ENCODE measurements at places on chromosomes 6 and 20.

DNA sequence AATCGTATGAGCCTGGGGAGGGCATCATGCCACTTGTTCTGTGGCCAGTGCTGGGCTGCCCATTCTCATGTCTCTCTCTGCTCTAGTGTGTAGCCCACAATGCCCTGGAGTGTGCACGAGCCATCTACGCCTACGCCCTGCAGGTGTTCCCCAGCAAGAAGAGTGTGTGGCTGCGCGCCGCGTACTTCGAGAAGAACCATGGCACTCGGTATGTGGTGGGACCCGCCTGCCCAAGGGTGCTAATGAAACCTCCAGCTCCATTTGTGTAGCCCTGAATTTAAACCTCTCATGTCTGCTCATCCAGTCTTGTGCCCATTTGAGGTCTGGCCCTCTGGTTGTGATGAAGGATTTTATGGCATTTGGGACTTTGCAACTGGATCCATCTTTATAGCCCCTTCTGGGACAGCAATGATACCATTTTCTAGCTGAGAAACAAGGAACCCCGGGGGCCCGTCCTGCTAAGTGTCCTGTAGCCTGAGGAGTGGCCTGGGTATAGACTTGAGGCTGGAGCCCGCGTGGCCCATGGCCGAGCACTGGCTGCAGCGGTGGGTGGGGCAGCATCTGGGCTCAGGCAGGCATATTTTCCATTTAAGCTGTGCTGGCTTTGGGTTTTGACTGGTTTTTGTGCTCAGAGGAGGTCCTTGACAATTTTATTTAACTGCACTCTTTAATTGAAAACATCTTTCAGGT is 13.2 kb upstream of the C20orf204 start:
- no peak for DNase-seq

DNA sequence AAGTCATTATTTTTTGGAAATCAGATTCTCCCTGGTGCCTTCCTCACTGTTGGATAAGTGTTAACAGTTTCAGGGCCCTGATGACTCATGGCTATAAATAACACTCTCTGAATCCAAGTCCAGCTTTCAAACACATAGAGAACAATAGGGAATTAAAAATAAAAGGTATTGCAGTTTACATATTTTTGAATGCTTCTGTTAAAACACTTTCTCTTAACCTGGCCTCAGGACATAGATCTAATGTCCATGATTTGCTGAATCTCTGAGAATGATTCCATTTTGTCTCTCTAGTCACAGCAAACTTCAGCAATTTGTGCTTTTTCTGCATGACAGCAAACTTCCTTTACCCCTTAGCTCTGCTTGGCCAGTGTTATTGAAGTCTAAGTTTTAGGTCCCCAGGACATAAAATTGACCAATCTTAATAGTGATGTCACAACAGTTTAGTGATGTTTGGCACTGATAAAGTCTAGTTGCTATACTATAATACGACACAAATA is 1192.4 kb upstream of the CITED2 start:
- no peak for DNase-seq

GRCh38 chr6:135936606-135937005 is 85.1 kb downstream of the PDE7B start:
- no peak for DNase-seq

- no peak for DNase-seq
These were observed 56.0 kb downstream of the MDN1 start for GRCh38 chr6:89763550-89763949.

- DNase-seq: no peak
These were observed 148.5 kb downstream of the LY86 start for GRCh38 chr6:6736791-6737654.

DNA sequence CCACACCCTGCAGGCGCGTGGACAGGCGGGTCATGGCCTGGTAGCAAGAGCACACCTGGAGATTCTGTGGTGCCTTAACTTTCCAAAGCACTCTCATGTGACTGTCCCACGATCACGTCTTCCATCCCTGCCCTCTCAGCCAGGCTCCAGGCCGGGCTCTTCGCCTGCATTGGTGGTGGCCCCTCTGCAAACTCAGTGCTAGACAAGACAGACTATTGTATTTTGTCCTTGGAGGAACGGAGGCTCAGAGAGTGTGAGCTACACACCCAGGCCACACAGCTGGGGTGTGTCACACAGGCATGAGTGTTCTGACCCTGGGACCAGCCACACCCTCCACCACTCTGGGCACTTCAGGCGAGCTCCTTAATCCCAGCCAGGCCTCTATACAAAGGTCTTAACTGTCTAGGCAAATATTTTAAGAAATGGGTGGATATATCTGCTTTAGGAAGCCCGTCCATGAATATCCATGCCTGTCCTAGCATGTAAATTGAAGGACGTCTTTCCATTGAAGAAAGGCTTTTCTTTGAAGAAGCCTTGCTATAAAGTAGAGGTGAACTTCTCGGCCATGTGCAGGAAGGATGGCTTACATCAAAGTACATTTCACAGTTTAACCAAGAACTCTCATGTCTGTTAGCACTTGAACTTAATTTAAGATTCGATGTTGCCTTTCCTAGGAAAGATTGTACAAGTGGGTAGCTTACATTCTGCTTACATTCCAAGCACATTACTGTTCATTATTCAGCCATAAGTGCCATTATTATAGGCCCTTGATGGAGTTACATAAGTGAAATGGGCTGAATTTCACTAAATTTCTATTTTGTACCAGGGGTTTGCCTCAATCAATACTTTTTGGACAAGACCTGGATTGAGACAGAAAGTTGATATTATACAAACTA is 263.9 kb downstream of the DLL1 start:
- DNase-seq: no peak

GRCh38 chr20:35307666-35308653 is 15.7 kb upstream of the FAM83C start:
- DNase-seq: no peak

GRCh38 chr20:39358052-39358451 is 395.9 kb downstream of the DHX35 start:
- no peak for DNase-seq

DNA sequence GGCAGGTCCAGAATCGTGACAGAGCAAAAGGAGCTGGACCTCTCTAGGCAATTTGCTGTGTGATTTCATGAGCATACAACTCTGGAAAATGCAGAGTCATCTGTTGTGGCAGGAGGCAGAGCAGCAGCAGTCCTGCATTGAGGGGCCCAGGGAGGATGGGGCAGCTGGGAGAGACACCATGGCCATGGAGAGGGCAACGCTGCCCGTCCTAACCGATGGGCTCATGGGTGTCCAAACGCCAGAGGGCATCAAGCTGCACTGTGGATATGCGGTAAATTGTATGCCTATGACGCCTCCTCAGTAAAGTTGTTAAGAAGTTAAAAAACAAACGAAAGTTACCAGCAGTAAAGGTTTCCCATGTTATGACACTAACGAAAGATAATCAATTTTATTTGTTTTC is 42.2 kb upstream of the DACT2 start:
- DNase-seq: no peak

GRCh38 chr20:14406495-14406894 is 69.1 kb upstream of the FLRT3 start:
- DNase-seq: no peak

- DNase-seq: peak; percentile 40
These were observed 154.3 kb downstream of the VEGFA start for GRCh38 chr6:43924222-43924702.

DNA sequence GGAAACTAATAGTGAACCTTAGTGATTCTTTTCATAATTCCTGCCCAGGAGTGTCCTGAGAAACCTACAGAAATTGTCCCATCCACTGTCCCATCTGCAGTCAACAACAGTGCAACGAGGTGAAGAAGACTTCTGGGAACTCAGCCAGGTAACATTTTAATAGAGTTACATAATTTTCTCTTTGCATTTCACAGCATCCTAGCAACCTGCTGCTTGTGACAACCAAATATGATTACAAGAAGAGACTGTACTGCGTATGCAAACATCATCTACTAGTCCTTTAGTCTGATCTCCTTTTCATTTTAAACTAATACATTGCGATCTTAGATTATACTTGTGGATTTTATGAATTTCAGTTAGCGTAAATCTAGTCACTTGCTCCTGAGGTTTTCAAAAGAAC is 951.6 kb downstream of the TFAP2A start:
- DNase-seq: no peak

DNA sequence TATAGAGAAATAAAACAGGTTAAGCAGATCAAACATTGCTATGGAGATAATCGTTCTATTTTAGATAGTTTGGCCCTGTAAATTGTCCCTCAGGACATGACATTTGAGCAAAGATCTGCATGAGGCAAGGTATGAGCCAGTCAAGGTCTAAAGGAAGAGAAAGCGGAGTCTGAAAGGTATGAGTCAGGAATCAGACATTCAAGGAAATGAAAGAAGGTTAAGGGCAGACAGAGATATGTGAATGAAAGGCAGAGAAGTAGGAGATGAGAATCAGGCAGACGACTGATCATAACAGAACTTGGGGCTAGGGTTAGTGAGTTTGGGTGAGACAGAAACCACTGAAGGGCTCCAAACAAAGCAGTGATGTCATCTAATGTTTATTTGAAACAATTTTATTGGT is 775.8 kb downstream of the MAFB start:
- DNase-seq: no peak

DNA sequence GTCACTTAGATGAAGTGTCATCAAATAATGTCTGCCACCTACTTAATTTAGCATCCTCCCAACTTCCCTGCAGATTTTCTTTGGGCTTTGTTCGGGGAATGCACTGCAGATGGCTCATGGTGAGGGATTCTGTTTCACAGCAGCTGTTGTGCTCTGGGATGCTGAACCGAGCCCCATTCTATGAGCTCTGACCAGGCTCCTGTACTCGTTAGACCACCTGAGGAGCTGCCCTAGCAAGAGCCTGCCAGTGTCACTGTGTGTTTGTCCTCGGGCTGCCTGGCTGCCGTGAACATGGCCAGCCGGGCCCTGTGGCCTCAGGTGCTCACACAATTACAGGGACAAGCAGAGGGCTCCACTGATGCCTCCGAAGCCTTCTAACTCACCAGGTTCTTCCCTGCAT is 238.8 kb upstream of the ECI2 start:
- DNase-seq: no peak

DNA sequence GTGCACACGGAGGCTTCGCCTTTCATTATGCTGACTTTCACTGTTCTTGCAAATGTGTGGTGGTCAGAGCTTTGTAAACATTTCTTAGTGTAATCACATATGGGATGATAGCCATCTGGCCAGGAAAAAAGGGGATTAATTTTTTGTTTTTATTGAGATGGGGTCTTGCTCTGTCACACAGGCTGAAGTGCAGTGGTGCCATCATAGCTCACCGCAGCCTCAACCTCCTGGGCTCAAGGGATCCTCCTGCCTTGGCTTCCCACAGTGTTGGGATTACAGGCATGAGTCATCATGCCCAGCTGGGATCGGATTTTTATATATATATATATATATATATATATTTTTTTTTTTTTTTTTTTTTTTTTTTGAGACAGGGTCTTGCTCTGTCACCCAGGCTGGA is 11.0 kb upstream of the TIAM2 start:
- DNase-seq: no peak

GRCh38 chr6:15449011-15449410 is 203.1 kb downstream of the JARID2 start:
- no peak for DNase-seq

DNA sequence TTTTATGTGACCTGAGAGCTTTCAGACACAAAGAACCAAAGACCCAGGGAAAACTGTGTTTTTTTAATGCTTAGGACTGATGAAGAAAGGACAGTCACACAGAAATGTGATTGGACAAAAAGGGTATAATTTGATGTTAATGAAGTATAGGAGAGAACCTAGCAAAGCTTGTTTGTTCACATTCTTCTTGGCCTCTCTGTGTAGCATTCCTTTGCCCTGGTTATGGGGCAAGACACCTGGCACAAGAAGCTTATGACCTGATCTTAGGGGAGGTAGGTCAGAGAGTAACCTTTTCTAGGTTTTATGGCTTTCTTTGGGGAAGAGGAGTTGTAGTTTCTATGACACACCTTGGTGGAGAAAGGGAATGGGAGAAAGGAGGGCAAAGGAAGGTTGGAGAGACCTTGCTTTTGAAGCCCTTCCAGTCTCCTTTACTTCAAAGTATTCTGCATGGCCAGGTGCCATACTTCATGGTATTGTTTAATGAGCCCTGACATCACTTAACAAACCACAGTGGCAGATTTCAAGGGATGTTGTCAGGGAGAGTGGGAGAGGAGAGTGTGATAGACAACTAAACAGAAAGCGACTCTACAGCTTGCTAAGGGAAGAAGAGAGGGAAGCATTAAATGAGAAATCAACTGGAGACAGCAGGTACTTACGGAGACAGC is 701.8 kb upstream of the FLRT3 start:
- no peak for DNase-seq
